Hypothalamus (tissue), 51 donors: ENCODE measurements at places on chromosomes 7 and 10.

GRCh38 chr7:77687100-77687746 is 9.0 kb upstream of the RSBN1L start:
- no peak for DNase-seq

DNA sequence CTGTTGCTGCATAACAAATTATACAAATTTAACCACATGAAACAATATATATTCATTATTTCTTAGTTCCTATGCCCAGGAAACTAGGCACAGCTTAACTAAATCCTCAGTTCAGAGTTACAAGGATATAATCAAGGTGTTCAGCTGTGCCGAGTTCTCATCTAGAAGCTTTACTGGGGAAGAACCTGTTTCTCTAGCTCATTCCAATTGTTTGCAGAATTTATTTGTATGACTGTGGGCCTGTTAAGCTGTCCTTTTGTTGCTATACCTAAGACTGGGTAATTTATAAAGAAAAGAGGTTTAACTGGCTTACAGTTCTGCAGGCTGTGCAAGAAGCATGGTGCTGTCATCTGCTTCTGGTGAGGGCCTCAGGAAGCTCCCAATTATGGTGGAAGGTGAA is 21.8 kb upstream of the MDFIC start:
- no peak for DNase-seq

GRCh38 chr10:92470026-92470425 is 103.9 kb downstream of the IDE start:
- no peak for DNase-seq

DNA sequence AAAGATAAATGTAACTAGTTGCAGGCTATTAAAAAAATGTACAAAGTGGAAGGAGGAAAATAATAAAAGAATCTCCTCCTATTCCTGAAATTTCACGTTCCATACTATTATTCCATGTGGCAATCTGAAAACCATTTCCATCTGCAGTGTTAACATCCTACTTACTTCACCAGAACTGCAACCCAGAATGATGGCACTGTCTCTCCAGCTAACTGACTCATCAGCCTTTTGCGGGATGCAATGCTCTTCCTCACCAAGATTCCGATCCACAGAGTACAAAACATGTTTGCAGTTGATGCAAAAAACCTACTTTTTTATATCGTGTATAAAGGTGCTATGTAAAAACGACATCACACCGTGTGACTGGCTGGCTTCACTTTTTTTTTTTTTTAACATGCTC is 50.8 kb downstream of the ESYT2 start:
- no peak for DNase-seq

- no peak for DNase-seq
Observed at GRCh38 chr7:4683884-4684565, 1.9 kb downstream of the FOXK1 start.

- no peak for DNase-seq
Observed at GRCh38 chr10:18476076-18476647, 175.2 kb downstream of the NSUN6 start.
